ENCODE measurements at places on chromosomes 2 and 18.
A peak's percentile ranks its signal among the peaks of the same experiment; 100 is the strongest.

DNA sequence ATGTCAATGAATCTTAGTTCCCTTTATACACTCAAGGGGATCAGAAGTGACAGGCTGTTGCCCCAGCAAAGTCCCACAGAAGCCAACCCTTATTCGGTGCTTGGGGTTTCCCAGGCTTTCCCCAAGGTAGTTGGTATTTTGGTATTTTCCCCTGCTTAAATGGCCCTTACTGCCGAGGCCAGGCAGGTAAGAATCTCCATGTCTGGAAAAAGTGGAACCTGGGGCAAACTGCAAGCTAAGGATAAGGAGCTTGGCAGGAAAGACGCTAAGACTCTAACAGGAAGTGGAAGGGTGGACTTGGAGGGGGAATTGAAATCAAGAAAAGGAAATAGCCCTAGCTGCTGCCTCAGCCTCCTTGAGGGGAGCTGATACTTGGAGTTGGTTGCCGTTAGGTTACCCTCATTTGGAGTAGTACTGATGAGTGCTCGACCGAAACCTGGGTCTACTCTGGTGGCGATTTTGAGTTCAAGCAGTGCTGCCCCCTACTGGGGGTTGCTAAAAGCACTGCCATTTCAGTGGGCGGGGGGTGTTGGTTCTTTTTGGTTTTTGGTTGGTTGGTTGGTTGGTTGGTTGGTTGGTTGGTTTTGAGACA lies 3.3 kb upstream of the GPBAR1 start:
- DNase-seq, result peak; percentile 41

- DNase-seq, result no peak
These were observed 109.2 kb upstream of the CHRNA1 start for GRCh38 chr2:174873471-174873870.

DNA sequence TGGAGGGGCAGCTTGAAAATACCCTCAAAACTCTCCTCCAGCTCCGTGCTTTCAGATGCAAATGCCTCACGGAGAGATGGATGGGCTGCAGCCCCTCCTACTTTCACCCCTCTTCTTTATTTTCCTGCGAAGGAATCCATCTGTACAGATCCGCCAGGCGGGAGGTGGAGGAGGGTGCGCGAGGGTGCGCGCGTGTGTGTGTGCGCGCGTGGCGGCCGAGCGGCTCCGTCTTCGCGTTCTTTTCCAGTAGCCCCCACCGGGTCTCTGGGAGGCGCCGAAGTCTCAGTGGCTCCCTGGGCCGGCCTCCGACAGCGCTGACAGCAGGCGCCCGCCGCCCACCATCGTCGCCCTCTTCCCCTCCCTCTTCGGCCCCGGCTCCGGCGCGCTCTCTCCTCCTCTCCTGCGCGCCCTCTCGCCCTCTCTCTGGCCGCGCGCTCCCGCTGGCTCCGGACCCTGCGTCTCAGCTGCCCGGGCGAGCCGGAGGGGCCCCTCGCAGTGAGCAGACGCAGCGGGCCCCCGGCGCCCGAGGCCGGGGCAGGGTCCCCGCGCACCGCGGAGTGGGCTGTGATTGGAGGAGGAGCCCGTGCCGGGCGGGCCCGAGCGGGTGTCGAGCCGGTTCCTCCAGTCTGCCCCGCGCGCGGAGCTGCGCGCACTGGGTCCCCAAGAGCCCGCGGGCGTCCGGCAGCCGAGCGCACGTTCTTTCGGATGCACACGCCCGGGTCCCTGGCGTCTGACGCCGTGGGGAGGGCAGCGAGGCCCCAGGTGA lies at the start of gene CDH7:
CDH7 (plus strand) TSS at position 624 of the 766 bp plus-strand sequence. CDS start 11,831 bp downstream, outside the sequence.
- DNase-seq, result no peak

GRCh38 chr2:72214429-72215143 lies 66.9 kb upstream of the CYP26B1 start:
- DNase-seq, result no peak

GRCh38 chr2:66438498-66438833 lies 3.5 kb downstream of the MEIS1 start:
- DNase-seq, result no peak

GRCh38 chr2:163213661-163214081 lies 375.1 kb upstream of the KCNH7 start:
- DNase-seq, result no peak

DNA sequence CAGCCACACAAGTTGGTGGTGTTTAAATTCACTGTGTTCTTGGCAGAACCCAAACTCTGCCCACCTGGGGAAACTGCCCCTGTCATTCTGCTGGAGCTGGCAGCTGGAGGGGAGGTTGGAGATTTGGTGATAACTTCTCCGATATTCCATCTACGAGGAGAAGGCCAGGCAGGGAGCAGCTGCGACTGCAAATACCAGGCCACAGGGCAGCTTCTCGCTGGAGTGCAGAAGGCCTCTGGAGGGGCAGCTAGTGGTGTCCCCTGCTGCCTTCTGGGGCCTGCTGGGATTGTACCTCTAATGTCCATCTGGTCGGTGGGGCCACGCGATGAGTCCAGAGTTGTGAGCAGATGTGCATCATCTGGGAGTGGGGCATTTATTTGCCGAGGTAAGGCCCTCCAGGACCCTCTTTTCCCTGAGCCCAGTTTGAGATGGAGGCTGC lies 98.9 kb downstream of the ACKR3 start:
- no peak for DNase-seq

DNA sequence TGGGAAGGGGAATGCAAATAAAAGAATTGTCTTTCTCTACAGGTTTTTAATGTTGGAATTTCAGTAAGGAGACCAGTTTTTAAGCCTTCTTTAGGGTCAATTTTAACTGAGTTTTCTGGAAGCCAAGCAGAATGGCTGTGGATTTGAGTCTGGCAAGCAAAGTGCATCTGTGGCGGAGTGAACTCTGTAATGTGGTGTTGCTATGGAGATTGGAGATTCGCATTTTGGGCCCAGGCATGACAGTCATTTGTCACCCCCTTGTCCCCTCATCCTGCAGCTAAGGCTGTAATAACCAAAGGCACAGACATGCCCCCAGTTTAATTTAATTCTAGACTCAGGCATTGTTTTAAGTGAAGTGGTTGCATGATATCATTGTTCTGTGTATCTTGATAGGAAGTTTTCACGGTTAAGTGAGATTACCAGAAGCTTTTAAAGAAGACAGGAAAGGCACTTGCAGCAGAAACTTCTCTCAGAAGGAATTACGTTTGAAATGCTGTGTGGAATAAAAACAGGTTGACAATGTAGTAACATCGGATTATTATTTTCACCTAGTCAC lies 30.6 kb downstream of the ARMC9 start:
- DNase-seq, result no peak

DNA sequence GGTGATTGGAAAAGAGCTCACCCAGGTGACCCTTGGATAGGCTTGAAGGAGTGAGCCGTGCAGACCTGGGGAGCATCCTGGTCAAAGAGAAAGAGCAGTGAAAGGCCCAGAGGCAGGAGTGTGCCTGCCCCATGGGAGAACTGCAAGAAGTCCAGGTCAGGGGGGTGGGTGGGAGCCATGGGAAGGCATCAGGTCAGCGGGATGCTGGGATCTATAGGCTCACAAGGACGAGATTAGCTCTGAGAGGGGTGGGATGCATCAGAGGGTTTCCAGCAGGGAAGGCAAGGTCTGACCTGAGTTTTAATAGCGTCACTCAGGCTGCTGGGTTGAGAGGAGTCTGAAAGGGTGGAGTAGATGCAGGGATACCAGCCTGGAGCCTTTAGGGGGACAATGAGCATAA lies 158.6 kb downstream of the SMAD7 start:
- no peak for DNase-seq

DNA sequence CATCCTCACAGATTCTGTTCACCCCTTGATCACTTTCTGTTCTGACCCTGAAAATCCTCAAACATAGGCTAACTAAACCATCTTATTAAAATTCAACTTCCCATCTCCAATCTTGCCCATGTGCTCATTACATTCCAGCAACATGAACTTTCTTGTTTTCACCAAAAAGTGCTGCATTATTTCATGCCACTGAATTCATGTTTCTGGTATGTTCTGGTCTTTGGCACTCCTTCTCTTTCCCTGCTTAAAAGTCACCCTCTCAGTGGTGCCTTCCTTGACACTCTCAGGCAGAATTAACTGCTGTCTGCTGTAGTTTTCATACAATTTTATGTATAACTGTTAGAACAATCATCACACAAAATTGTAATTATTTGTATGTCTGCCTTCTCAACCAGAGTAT lies 247.7 kb upstream of the RBMS1 start:
- DNase-seq, result no peak

DNA sequence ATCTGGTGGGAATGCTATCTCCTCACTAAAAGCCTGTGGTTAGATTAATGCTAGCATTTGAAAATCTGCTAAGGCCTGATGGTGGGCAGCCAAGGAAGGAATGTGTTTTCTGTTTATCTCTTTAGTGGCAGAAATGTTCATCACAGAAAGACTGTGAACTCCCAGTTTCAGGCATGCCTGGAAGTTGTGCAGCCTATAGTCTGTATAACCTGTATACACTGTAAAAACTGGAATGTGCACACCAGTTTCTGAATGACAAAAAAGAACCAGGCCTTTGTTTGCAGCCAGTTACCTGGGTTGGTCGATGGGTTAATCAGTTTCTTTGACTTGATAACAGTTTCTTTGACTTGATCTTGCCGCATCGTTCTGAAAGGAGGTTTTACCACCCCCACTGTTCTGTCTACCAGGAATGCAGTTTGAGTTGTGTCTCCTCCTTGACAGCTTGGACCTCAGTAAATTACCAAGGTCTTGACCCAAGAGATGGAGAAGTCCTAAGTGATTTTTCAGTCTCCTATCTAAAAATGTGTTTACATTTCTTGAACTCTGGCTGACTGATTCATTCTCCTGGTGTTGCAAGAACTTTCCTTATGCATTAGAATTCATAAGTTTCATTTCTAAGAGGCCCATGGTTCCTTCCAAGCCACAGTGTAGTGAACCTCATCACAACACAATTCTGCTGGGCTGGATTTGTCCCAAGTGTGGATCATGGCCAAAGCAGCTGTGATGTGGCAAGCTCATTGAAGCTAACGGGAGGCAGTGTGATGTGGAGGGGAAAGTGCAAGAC lies 62.2 kb downstream of the KIAA2012 start:
- no peak for DNase-seq

GRCh38 chr18:68418881-68419280 lies 296.0 kb downstream of the TMX3 start:
- DNase-seq, result no peak

DNA sequence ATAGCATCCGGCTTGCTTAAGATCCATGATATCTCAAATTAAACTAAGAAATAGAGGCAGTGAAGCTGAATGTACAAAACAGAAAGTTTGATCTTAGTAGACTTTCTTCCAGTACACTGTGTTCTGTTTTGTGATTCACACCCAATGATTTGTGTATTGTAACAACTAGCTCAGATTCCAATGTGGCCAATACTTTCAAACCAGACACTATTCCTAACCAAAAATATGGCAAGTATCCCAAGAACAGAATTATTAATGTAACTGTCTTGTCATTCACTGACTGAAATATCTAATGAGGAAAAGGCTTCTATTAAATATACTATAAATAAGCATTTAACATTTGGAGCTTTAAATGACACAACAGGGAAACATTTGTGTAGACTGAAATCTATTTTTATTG lies 299.1 kb downstream of the NRXN1 start:
- DNase-seq, result no peak

DNA sequence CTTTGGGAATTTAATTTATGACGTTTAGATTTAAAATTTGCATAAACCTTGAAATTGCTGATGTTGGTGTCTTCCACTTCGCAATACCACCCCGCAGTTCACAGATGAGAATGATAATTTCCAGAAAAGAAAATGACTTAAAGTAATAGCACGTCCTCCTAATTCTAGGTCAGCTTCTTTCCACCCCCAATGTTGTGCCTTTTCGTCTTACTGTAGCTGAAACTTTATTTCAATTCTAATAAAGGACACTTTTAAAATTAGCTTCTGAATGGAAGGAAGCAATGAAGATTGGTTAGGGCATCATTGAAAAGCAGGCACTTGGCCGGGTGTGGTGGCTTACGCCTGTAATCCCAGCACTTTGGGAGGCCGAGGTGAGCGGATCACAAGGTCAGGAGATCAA lies 107.4 kb downstream of the MYCN start:
- no peak for DNase-seq

DNA sequence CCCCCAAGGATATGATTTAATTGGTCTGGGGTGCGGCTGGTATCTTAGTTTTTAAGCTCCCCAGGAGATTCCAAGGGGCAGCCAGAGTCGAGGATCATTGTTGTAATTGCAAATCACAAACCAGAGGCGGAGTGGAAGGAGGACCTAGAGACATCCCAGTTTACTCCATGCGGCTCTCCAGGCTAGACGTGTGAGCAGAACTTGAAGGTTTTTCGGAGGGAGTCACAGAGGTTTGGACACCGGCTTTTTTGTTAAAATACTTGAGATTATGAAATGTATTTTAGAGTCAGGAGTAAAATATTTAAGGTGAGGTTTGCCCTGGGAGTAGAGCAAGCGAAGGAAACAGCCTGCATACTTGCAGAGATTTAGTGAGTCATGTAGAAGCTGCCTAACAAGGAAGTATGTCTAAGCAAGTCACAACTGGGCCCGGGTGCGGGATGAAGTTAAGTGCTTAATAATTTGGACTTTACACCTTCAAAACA lies 39.5 kb downstream of the TGOLN2 start:
- no peak for DNase-seq

- DNase-seq, result peak; percentile 69
These were observed 18.6 kb upstream of the COL6A3 start for GRCh38 chr2:237432484-237433092.

Data from stimulated activated CD8-positive, alpha-beta memory T cell treated with anti-CD3 and anti-CD28 coated beads, Interleukin-15, amount 100 ng/mL, for 24 hours (primary cell).